ENCODE measurements at places on chromosomes 3 and 15.

- DNase-seq, result no peak
Measured at GRCh38 chr3:146449076-146449475, 20.3 kb downstream of the PLSCR2 start.

DNA sequence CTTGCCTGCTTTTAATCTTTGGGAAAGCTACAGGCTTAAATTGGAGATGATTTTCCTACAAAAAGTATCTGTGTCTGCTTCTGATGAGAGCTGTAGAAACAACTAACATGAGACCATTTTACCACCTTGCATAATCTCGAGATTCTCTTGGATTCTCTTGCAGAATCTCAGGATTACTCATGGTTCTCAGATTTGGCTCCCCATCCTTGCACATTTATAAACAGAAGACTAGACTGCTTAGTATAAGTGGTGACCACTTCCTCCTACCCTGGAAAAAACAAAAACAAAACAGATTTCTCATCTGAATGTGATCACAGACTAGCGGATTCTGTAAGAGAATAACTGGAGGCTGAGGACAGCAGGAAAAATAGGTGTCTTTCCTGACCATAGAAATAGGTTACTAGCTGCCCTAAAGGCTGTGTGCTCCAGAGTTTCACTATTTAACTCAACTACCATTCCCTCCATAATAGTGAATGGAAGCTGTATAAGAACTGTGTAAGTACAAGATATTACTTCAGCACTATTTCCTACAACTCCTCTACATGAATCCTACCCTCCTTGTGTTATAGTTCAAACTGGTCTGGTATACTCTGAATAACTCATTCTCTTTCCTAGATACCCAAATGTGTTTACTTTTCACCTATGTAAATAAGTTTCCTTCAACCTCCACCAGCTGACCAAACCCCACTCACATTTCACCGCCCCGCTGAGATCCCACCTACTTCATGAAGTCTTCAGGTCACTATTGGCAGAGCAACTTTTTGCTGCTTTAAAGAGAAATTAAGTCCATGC lies 122.2 kb upstream of the C2CD4B start:
- no peak for DNase-seq

DNA sequence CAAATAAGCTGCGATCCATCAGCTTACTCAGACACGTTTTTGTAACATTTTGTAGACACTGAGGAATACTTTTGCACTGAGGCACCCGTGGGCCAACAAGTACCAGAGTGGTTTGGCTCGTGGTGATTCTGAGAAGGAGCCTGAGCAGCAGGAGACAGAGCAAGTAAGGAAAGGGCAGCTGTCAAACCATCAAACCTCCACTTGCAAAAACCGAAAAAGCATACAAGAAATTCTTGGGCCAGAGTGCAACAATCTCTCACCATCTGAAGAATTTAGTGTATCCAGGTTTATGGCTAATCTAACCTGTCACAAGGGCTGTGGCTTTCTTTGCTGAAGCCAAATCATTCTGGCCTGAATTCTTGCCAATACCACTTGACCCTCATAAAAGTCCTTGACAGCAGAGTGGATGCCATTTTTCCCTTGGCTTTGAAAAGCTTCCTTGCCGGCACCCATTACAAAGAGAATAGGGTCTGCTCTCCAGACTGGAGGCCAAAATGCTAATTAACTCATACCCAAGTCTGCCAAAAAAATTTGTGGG lies 56.7 kb downstream of the MYO1E start:
- DNase-seq, result no peak

GRCh38 chr15:89972085-89972484 lies 29.0 kb upstream of the ZNF710 start:
- no peak for DNase-seq

GRCh38 chr3:48423241-48423882 lies 6.5 kb downstream of the PLXNB1 start:
- no peak for DNase-seq

DNA sequence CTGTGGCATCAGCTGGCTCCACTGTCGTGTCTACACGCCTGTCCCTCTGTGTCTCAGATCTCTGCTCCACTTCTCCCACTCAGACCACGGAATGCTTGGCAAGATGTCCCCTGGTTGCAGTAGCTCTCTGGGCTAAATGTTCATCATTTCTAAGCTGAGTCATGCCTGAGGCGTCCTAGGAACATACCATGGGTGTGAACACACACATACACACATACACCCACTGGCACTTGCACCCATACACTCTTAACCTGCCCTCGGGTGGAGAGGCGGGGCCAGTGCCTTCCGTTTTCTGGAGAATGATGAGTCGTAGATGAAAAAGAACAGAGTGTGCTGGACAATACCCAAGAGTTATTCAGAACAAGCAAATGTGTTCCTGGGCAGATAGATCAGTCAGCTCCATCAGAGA lies 72.4 kb downstream of the SENP2 start:
- no peak for DNase-seq

DNA sequence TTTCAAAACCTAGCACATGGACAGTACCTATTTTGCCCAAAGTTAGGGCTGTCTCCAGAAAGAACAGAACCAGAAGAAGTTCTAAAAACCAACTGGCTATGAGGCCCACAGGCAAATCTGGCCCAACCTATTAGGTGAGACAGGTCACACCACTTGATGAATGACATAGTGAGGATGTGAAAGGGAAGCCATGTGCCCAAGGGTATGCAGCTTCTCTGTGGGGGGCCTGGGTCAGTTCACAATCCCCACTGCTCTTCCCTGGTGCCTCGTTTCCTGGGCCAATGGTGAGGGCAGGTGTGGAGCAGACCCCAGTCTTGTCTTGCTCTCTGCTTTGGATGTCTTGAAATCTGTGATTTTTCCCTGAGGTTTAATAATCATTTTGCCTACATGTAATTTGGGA lies 8.9 kb downstream of the INSYN1 start:
- DNase-seq, result no peak

GRCh38 chr3:126030455-126030854 lies 53.5 kb downstream of the SLC41A3 start:
- no peak for DNase-seq

- no peak for DNase-seq
Measured at GRCh38 chr3:24709956-24710355, 215.3 kb upstream of the THRB start.

GRCh38 chr3:71478568-71478967 lies 105.0 kb downstream of the FOXP1 start:
- no peak for DNase-seq

- DNase-seq, result no peak
Measured at GRCh38 chr3:14852058-14852594, 33.4 kb downstream of the FGD5 start.

DNA sequence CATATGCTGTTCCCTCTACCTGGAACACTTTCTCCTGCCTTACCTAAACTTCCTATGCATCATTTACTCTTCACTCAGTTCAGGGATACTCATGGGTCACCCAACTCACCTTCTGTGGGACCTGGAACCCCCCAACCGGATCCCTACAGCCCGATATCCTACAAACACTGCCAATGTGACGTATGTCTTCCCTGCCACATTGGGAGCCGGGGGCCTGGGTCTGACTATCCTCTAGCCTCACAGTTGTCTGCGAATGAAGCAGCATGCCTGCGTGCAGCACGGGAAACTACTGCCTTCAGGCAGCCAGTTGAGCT lies 405 bp downstream of the NPRL2 start:
- no peak for DNase-seq

GRCh38 chr3:42665050-42665878 lies 11.8 kb downstream of the ZBTB47 start:
- no peak for DNase-seq

GRCh38 chr3:178131801-178132200 lies 404.4 kb upstream of the KCNMB2 start:
- no peak for DNase-seq

DNA sequence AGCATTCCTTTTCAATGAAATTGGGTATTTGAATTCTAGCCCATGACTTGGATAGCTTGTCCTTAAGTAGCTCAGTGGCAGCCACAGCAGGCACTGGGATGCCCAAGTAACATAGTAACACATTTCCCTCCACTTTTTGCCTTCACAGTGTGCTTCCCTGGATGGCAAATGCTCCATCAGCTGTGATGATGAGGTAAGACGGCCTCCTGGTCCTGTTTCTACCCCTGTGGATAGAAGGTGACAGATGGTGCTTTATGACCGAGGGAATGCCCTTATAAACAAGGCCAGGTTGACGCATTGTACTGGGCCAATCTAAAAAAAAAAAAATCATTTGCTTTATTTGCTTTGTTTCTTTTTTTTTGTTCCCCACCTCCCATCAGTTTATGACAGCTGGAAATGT lies 41.8 kb upstream of the LRTM1 start:
- DNase-seq, result no peak

- peak; percentile 49 for DNase-seq
Measured at GRCh38 chr15:38085931-38086568, 151.6 kb downstream of the TMCO5A start.

GRCh38 chr15:70033529-70034140 lies 64.1 kb downstream of the TLE3 start:
- DNase-seq, result no peak

DNA sequence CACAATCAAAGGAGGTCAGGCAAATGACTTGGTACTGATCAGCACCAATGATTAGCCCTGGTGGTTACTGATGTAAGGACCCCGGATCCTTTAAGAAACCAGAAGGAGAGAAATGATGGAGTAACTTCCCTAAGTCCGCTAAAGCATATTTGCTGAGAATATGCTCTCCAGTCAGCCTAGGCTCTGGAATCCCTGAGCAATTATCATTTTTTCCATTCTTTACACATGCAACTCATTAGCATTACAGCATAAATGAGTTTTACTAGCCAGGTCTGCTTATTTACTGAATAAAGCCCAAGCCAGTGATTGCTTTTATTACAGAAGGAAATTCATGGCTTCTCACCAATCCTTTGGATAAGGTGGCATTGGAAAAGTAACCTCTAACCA lies 139.2 kb upstream of the WNT5A start:
- no peak for DNase-seq

DNA sequence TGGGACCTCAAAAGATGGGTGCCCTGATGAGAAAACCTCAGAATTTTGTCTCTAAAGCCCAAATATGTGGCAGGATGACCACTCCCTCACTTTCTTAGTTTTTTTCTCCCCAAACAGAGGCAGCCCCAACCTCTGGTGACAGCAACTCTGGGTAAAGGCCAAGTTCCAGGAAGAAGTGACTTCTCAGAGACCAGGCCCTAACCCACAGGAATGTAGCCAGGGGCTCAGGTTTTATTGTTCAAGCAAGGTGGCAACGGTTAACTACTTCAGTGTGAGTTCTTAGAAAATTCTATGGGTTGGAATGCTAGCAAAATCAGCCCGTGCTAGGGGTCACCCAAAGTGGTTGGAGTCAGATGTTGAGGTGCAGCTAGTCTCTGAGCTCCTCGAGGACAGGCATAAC lies 5.1 kb upstream of the DNAJA4 start:
- DNase-seq, result no peak

DNA sequence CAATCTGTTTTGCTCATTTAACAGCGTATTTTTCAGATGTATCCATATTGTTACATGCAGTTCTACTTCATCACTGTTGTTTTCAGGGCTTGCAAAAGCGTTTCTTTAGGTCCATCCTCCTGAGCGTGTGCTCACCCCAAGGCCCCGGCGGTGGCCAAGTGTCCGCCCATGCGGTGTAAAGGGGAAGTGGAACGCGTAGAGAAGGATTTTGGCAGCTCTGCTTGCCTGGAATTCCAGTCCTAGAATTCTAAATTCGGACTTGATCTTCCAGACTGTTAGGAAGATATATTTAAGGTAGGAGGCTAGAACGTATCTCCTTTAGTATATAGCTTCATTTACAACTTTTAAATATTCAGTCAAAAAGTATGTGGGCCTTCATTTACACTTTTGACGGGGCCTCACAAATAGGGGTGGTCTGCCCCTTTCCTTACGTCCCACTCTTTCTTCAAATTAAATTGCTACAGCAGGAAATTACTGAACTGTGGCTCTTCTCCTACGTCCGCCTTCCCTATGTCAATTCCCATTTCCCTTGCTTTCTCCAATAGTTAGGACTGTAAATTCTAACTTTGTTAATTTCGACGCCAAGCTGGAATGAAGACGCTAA lies 609 bp upstream of the TBC1D23 start:
- DNase-seq, result peak; percentile 2

DNA sequence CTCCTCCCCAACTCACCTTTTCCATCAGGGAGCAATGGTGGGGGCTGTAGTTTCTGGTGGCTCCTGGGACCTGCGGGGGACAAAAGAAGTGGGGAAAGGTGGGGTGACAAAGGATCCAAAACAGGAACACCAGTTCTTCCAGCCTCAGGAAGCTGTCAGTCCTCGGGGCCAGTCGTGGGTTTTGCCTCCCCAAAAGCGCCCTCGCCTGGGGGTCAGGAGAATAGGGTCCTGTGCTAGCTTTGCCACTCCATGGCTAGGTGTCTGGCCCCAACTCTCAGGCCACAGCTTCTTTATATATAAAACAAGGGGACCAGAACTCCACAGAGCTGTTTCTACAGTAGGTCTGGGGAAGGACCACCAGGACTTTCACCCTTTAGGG lies 4.0 kb downstream of the CCDC9B start:
- DNase-seq, result peak; percentile 53

DNA sequence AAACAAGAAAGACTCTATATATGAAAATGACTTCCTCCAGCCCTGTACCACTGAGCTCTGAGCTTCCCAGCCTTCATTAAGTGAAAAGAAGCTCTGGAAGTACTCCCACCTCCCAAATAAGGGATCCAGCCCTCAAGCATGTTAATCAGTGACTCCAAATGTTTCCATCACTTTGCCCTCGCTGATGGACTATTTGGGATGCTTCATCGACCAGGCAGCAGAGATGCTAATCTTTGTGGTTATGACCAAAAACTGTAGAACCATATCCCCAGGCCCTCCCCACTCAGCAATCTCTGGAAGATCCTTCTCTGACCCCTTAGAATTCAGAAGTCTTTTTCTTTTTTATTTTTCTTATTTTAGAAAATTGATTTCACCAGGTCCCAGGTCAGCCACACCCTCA lies 2.3 kb upstream of the CTDSPL start:
- no peak for DNase-seq

DNA sequence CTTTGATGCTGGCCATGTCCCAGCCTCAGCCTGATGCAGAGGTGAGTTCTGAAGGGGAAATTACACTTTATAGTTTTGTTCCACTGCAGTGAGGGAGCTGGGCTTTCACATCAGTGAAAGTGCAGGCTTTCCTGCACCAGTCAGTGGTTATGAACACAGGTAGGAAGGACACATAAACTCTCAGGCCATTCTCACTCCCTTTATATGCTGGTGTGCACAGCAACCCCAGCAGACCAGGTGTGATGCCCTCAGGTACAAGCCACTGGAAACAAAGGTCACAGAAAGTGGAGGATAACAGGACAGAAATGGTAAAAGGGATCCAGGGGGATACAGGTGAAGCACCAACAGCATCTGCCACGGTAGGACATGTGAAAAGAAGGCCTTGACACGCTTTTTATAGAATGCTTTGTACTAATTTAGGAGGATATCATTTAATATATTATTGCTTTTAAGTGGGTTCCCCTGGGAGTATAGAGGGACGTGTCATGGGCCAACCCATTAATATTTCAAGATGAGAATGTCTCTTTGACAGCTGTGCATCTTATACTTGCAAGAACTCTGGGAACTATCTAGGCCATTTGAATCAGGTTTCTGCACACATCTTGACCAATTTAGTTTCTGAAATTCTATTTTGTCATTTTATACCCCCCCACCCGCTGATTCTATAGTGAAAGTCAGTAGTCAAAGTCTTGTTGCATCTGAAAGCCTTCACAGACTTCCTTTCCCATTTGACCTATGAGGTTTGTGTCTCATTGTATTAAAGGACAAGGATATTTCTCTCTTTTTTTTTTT lies 25.0 kb upstream of the BLM start:
- DNase-seq, result no peak
